ENCODE measurements at places on chromosomes 1 and 21.

DNA sequence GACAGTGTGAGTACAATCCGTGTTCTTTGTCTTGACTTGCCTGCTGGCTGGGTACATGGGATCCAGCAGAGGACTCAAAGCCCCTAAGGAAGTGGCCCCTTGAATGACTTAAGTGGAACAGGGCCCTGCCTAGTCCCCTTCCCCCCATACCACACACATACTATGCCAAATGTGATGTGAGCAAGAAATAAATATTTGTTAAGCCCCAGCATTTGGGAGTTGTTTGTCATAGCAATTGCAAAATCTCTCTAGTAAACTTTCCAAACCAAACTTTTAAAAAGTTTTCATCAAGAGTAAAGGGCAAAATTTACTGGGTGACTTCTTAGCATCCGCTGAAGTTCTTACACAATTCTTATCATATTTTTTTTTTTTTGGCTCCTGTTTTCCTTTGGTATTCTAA lies 32.5 kb upstream of the CACHD1 start:
- no peak for DNase-seq

DNA sequence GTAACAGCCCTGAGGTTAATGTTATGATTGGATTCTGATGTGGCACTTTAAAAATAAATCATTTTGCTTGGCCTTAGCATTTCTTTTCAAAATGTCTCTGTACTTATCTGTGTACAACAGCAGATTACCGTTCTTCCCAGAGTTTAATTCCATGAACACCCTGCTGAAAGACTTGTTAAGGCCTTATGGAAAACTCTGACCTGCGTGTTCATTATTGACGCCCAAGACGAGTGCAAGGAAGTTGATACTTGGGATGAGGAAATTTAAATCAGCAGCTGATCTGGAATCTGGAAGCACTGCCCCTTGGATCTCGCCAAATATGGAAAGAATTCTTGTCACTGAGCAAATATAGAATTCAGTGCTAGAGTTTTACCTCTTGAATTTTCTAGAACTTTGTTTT lies 6.7 kb downstream of the ERG start:
- DNase-seq: no peak

- no peak for DNase-seq
Observed at GRCh38 chr1:71785000-71785399, 497.3 kb downstream of the NEGR1 start.

DNA sequence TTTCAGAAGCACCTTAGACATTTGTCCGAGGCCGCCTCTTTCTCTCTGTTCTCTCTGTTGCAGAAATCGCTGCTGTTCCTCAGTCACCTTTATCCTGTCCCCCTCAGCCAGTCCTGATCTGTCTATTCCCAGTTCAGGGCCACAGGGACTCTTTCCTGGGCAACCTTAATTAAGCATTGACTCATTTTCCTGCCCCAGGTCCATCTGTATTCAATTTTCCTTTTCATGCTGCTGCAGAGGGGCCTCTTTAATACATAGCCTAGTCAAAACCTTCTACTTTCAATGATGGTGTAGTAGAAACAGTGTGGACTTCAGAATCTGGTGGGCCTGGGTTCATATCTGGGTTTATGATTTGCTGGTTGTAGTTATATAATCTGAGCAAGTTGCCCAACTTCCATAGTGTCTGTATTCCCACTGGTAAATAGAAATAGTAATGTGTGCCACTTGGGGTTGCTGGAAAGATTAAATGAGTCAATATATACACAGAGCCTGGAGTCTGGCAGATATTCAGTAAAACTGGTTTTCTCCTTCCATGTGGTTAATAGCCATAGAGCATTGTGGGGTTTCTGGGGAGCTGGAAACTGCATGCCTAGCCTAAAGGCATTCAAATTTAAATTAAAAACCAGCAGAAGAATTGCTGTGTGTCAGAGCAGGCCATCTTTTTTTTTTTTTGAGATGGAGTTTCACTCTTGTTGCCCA lies 4.5 kb downstream of the TRAF5 start:
- DNase-seq: no peak

DNA sequence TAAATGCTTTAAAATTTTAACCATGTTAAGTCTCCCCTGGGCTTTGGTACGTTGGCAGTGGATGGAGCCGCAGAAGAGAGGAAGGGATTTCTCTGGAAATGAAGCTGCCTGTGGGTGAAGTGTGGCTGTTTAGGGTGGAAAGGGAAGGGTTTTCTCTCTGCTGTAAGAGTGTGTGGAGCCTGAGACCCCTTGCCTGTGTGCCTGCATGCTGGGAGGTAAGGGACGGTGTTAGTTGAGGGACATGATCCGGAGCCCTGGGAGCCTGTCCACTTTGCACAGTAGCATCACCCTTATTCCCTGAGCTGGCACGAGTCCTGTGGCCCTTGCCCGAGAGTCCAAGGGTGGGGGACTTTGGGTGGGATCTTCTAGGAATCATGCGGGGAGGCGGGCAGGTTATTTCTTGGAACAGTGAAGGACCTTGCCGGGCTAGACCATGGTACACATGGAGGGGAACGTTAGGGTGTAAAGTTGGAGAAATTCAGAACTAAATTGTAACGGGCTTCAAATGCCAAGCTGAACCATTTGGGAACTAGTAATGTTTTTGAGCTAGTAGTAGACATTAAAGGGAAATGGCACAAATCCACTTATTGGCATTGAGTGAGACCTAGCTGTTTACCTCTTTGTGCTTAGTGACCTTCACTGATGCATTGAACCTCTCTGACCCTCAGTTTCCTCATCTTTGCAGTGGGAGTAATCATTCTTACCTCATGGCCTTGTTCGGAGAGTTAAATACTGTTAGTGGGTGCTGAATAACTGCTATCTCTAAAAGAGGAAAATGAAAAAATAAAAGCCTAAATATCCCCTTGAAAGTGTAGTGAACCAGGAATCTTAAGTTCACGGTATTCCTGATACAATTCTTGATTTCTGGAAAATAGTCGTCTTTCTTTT lies 3.5 kb downstream of the GALNT2 start:
- DNase-seq: no peak

- DNase-seq: no peak
Observed at GRCh38 chr1:211309617-211310016, 17.0 kb upstream of the TRAF5 start.

- DNase-seq: no peak
Observed at GRCh38 chr21:38821959-38822682, 16.4 kb downstream of the ETS2 start.

GRCh38 chr1:248814351-248814750 lies 11.4 kb downstream of the SH3BP5L start:
- DNase-seq: no peak

DNA sequence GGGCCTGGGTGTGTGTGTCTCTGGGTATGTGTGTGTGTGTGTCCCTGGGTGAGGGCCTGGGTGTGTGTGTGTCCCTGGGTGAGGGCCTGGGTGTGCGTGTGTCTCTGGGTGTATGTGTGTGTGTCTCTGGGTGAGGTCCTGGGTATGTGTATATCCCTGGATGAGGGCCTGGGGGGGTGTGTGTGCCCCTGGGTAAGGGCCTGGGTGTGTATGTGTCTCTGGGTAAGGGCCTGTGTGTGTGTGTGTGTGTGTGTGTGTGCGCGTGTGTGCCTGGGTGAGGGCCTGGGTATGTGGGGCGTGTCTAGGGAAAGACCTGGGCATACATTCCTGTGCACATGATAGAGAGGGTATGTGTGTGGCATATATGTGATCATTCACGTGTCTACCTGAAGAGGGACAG lies 155.1 kb upstream of the ZC3H12A start:
- DNase-seq: no peak

DNA sequence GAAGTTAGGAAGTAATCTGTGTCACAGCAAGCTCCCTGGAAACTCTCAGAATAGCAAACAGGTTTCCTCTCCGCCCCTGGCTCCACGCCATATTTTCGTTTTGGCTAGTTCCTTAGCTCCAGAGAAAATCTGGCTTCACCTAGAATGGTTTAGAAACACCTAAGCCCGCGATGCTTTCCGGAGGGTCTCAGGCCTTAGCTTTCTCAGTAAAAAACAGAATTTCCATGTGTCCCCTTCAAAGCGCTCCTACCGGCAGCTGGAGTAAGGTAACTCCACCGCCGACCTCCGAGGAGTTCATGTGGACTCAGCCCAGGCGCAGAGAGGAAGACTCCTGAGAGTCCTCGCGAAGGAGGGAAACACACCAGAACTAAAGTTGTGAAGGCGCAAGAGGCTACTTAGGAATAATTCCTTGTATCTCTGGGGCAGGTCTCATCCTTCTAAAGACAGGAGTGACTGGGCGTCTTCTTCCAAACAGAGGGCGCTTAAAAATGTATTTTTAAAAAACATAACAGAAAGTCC lies 406 bp downstream of the KIAA0040 start:
- no peak for DNase-seq

DNA sequence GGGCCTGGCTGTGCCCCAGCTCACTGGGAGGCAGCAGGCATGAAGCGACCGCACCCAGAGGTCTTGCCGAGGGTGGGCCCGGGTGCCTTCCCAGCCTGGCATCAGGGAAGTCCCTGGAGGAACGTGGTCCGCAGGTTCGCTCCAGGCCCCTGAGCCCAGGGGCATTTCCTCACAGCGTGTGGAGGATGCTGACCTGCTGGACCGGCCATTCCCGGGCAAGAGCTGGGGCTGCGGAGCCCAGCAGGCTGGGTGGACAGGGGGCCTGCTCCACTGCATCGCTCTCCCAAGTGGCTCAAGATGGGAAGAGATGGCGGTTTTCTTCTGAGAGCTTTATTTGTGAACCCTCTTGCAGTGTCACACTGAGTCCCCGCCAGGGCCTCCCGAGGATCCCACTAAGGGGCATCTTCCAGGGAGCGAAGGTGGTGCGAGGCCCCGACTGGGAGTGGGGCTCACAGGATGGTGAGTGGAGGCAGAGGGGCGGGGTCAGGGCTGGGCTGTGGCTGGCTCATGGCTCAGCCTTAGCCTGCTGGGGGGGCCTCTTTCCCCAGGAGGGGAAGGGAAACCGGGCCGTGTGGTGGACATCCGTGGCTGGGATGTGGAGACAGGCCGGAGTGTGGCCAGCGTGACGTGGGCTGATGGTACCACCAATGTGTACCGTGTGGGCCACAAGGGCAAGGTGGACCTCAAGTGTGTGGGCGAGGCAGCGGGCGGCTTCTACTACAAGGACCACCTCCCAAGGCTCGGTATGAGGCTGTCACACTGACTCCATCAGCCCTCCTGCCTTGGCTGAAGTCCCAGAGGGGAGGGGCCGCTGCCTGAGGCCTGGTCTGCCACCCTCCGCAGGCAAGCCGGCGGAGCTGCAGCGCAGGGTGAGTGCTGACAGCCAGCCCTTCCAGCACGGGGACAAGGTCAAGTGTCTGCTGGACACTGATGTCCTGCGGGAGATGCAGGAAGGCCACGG lies 7.2 kb upstream of the MMP23B start:
- DNase-seq: no peak

DNA sequence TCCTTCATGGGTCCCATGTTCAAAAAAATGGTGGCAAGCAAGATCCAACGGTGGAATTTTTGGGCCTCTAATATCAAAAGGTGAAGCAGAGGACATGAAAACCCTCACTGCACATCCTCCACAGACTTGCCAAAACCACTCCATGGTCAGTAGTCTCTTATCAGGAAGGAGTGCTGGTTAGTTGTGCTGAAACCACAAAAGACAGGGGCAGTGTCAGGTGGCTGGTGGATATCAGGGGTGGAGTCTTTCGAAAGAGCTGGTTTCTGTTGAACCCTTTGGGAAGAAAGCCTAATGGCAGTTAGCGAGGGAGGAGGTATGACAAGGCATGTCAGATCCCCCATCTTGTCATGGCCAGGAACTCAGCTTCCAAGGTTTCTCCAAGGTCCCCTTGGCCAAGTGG lies 395.9 kb upstream of the CAMK1G start:
- no peak for DNase-seq

- DNase-seq: no peak
Observed at GRCh38 chr1:214124281-214124805, 136.6 kb downstream of the PROX1 start.

- no peak for DNase-seq
Observed at GRCh38 chr1:36705629-36706028, 222.9 kb upstream of the CSF3R start.

- DNase-seq: no peak
Observed at GRCh38 chr1:198153103-198153502, 3.7 kb upstream of the NEK7 start.

GRCh38 chr1:193971595-193971994 lies 785.2 kb upstream of the B3GALT2 start:
- DNase-seq: no peak

GRCh38 chr1:63143482-63143881 lies 178.9 kb upstream of the FOXD3 start:
- DNase-seq: no peak

DNA sequence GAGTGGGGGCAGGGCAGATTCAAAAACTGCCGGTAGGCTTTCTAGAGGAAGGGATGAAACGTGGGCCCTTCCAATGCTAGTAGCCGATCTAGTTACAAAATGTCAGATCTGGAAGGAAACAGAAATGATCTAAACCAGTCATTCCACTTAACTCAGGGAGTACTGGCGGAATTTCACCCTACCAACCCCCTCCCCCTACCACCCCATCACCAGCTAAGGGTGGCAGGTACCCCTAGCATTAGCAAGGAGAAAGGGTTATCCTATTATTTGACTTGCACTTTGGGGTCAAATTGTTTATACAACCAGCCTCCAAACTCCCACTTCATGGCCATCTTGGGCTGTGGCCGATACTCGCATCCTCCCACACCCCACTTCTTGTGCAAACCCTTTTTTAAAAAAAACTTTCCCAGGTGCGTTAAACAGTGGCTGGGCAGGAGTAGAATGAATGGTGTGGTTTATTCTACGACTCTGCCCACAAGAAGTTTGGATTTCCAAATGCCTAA lies 644 bp upstream of the MRPL24 start:
- no peak for DNase-seq

DNA sequence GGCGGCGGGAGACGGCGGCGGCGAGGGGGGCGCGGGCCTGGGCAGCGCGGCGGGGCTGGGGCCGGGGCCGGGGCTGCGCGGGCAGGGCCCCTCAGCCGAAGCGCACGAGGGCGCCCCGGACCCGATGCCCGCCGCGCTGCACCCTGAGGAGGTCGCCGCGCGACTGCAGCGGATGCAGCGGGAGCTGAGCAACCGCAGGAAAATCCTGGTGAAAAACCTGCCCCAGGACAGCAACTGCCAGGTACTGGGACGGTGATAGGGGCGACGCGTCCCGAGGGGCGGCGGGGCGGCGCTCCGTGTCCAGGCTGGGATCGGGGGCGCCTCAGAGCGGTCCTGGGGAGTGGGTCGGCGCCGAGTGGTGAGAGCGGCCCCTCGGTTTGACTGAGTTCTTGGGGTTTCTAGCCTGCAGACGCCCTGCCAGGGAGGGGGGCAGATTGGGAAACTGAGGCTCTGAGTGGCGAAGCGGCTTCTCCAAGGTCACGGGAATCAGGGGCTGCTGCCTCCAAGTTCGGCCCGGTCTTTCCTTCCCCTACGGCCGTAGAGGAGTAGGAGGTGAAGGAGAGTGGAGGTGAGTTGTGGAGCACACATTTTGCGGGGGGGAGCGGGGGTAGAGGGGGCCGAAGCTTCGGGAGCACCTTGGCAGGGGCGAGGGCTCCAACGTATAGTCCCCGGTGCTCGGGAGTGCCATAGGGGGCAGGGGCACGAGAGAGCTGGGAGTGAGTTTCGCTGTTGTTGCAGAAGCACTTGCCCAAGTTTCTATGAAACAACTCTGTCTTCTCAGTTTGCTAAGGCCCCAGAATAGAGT lies 508 bp downstream of the RAVER2 start:
- no peak for DNase-seq

- DNase-seq: no peak
Observed at GRCh38 chr1:217747156-217747769, 116.1 kb downstream of the SPATA17 start.

- DNase-seq: no peak
Observed at GRCh38 chr1:14117700-14118099, 417.7 kb downstream of the PRDM2 start.

GRCh38 chr21:44583089-44583799 lies 2.8 kb upstream of the KRTAP10-5 start:
- DNase-seq: no peak

- DNase-seq: no peak
Observed at GRCh38 chr1:180906511-180906910, 6.2 kb upstream of the KIAA1614 start.

GRCh38 chr21:38179511-38179910 lies 77.3 kb upstream of the KCNJ15 start:
- DNase-seq: no peak
